ENCODE measurements at places on chromosomes 11 and 22.

GRCh38 chr11:4027746-4028145 lies 66.9 kb upstream of the RRM1 start:
- no peak for DNase-seq

GRCh38 chr11:92527467-92527866 lies 302.8 kb downstream of the FAT3 start:
- DNase-seq = no peak

DNA sequence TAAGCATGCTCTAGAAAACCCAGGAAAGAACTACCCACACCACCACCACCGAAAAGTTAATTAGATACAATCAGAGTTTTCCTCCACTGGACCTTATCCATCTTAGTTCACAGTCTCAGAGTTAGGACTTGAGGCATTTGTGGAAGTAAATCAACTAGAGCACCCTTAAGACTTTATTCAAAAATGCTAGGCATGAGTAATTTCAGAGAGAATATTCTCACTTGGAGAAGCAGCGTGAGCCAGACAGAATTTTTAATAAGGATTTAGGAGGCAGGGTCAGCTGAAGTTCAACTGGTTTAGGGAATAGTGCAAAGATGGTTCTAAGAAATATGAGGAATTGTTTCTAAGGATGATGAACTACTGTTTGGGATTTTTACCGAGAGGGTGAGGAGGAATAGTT lies 1.2 kb upstream of the OLFML1 start:
- DNase-seq = no peak

DNA sequence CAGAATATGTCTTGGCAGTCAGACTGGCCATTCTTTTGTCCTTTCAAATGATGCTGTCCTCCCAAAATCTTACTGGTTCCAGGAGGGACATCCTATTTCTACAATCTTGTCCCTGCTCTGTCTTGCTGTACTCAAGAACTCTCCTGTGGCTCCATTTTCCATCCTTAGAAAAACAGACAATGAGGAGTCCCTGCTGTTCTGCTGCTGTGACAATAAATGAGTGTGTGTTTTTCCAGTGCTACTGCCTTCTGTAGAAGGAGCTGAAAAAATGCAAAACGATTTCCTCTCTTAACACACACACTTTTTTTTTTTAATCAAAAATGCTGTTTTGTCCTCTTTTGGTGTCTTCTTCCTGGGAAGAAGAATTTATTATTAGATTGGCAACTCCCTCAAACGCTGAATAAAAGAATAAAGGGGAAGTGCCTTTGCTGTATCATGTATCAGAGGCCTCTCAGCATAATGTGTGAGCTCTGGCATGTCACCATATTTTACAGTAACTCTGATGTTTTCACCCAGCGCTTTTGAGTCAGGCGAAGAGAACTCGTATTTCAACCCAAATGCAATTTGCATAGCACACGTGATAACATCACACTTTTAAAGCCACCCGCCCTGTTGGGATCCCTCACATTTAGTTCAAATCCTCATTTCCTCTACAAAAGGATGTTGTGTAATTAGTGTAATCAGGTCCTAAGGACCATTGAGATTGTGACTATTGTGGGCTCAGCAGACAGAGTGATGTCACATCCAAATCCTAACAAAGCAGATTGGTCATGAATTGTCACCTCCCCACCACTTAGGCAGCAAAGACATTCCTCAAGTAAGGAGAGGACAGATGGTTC lies 496.0 kb upstream of the LARGE1 start:
- no peak for DNase-seq

DNA sequence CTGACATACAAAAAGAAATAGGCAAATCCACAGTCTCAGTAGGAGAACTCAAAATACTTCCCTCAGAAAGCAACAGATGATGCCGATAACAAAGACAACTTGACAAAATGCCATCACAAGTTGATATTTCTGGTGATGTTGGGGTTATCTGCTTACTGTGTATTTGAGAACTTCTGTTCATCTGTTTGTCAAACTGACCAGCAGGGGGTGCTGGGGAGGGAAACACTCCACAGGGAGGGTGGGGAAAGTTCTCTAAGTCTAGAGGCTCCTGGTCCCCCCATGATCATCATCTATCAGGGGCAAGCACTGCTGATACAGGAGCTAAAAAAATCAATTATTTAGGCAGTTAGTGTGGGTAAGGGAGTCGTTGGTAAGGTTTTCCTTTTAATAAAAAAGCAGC lies 19.2 kb downstream of the GLYATL1 start:
- no peak for DNase-seq

GRCh38 chr11:22582151-22582410 lies 43.5 kb downstream of the FANCF start:
- no peak for DNase-seq

DNA sequence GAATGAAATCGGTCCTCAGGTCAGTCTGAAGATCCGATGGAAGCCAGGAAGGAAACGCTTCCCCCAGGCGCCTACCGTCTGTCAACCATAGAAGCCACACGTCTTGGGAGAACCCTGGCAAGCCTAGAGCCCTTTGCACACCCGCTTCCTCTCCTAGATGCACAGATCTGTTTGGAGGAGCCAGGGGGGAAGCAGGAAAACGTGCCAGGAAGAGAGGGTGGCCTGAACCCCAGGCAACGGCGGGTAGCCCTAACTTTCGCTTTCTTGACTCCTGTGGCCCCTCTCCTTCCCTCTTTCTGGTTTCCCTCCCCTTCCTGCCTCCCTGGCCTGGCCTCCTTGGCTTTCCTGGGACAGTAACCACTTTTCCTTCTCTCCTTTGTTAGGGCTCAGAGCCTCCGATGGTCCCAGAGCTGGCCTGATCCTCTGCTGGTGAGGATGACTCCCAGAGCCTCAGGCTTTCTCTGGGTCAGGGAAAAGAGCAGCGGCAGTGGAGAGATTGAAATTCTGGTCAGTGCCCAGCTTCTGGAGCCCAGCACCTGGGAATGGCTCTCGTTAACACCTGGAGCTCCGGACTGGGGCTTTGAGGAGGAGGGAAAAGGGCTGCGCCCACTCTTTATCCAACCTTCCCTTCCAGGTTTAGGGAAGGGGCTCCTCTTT lies 2.1 kb downstream of the FXYD6 start:
- no peak for DNase-seq

DNA sequence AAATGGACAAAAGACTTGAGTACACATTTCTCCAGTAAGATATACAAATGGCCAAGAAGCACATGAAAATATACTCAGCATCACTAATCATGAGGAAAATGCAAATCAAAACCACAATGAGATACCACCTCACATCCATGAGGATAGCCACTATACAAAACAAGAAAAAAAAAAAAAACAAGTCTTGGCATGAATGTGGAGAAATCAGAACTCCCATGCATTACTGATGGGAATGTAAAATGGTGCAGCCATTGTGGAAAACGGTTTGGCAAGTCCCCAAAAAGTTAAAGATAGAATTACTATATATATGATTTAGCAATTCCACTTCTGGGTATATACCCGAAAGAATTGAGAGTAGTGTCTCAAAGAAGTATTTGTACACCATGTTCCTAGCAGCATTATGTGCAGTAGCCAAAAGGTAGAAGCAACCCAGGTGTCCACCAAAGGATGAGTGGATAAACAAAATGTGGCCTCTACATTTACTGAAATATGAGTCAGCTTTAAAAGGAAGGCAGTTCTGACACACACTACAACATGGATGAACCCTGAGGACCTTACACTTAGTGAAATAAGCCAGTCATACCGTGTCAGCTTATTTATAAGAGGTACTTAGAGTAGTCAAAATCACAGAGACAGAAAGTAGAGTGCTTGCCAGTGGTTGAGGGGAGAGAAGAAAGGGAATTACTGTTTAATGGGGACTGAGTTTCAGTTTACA lies 146.3 kb downstream of the WNT7B start:
- DNase-seq = no peak

DNA sequence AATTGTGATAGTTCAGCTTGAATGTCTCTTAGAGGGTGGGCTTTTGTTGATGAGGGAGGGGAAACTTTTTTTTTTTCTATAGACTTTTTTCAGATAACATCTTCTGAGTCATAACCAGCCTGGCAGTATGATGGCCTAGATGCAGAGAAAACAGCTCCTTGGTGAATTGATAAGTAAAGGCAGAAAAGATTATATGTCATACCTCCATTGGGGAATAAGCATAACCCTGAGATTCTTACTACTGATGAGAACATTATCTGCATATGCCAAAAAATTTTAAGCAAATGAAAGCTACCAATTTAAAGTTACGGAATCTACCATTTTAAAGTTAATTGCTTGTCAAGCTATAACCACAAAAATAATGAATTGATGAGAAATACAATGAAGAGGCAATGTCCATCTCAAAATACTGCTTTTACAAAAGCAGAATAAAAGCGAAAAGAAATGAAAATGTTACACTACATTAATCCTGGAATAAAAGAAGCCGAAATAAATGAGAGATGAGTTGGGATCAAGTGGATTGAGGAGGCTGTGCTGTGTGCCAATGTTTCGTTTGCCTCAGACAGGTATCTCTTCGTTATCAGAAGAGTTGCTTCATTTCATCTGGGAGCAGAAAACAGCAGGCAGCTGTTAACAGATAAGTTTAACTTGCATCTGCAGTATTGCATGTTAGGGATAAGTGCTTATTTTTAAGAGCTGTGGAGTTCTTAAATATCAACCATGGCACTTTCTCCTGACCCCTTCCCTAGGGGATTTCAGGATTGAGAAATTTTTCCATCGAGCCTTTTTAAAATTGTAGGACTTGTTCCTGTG lies 3.9 kb downstream of the MALAT1 start:
- no peak for DNase-seq

- DNase-seq = no peak
Measured at GRCh38 chr11:112448168-112448567, 187.5 kb upstream of the PLET1 start.

GRCh38 chr22:45082795-45083194 lies 73.0 kb upstream of the PHF21B start:
- DNase-seq = no peak

GRCh38 chr11:1233351-1234053 lies 10.6 kb downstream of the MUC5B start:
- no peak for DNase-seq

DNA sequence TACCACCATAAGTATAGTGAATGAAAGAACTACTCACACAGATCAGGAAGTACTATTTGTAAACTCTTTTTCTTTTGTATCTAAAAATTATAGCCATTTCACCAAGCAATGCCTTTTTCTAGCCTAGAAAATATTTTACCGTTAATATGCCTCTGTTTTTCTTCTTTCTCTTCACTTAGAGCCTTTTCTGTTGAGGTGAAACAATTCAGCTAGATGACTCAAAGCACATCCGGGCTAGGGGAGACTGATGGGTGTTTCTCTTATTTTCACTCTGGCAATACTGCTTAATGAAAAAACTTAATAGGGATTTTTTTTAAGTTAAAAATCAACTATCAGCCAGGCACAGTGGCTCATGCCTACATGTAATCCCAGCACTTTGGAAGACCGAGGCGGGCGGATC lies 93.3 kb downstream of the SGSM3 start:
- DNase-seq = no peak

DNA sequence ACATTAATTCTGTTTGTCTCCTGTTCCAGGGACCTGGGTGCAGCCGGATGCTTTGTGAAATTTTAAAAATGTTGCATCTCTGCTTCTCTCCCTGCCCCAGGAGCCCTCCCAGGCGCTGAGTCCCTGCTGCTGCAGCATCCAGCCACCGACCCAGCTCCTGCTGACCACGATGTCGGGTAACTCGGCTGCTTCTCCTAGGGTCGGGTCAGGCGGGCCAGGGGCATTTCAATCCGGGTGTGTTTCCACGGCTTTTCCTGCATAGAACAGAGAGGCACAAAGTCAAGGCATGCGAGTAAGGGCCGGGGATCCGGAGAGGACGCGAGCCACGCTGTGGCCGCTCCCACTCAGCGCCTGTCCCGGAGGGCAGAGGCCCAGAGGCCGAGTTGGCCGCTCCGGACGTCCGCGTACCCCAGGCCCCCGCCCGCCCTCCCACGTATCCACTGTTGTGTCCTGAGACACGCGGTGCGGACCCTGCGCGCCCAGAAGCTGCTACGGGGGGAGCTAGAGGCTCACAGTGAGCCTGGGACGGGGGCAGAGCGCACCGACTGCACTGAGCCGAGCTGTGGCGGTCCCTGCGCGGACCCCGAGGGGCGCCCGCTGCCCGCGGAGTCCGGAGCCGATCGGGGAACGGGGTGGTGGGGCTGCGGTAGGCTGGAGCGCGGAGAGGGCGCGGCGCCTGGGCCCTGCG lies at the start of gene POU2AF3:
Gene POU2AF3 (plus strand): TSS at position 134 of the 688 bp plus-strand sequence. CDS start 36 bp downstream, at position 170.
- DNase-seq = no peak

DNA sequence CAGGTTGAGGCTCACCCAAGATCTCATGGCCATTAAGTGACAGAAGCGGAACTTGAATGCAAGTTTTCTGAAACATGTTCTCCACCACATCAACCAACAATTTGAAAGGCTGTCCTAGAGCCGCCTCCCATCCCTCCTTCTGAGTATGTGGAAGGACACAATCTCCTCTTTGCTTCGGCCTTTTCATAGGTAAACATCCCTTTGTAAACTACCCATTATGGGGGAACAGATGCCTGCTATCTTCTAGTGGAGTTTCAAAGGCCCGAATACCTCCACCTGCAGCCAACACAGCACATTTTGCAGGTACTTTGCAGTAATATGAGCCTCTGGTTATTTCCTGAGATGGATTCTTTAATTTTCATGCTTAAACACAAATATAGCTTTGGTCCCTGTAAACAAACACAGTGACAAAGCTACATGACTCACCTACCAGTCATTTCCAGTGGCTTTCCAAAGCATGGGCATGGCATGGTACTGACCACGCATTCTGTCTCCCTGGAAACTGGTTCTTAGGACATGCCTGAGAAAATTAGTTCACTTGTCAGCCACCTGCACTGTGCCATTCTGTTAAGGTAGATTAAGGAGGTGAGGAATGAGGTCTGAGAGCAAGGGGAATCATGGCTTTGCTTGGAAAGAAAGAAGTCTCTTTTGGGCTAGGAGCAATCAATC lies 60.2 kb downstream of the EHF start:
- no peak for DNase-seq

GRCh38 chr22:27990451-27990840 lies 71.4 kb upstream of the PITPNB start:
- no peak for DNase-seq

DNA sequence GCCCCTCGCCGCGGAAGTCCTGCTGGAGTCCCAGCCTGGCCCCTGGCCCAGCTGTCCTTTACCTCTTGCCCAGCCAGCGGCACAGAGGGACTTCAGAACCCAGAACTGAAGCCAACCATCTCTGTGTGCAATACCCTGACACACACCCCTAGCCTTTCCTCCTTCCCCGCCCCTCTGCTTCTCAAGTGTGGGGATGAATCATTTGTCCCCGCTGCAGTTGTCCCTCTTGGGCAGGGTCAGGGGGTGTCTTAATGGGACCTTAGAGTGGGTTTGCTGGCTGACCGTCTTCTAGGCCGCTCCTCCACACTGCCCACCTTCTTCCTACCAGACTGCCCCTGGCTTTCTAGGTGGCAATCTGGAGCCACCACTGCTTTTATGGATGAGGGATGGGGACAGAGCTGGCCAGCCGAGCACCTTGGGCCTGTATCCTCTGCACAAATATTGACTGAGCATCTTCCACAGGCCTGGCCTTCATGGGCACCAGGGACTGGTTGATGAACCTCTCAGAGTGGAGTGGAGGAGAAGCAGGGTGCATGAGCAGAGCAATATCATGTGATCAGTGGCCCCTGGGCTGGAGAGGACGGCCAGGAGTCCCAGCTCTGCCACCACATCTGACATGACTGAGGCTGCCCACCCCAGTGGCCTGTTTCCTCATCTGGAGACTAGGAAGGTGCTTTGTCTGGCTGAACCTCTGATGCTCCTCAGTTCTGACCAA lies 668 bp upstream of the CHST1 start:
- DNase-seq = no peak

- no peak for DNase-seq
Measured at GRCh38 chr11:86103808-86104207, 34.9 kb upstream of the PICALM start.

GRCh38 chr11:2099516-2100349 lies 39.5 kb downstream of the IGF2 start:
- no peak for DNase-seq

- no peak for DNase-seq
Measured at GRCh38 chr22:42696331-42696967, 24.2 kb downstream of the A4GALT start.

Measured in NCI-H1048 (cell line).